ENCODE measurements at places on chromosomes 1 and 21.

GRCh38 chr1:8423269-8423691, 105.4 kb downstream of the SLC45A1 start:
- DNase-seq = no peak

DNA sequence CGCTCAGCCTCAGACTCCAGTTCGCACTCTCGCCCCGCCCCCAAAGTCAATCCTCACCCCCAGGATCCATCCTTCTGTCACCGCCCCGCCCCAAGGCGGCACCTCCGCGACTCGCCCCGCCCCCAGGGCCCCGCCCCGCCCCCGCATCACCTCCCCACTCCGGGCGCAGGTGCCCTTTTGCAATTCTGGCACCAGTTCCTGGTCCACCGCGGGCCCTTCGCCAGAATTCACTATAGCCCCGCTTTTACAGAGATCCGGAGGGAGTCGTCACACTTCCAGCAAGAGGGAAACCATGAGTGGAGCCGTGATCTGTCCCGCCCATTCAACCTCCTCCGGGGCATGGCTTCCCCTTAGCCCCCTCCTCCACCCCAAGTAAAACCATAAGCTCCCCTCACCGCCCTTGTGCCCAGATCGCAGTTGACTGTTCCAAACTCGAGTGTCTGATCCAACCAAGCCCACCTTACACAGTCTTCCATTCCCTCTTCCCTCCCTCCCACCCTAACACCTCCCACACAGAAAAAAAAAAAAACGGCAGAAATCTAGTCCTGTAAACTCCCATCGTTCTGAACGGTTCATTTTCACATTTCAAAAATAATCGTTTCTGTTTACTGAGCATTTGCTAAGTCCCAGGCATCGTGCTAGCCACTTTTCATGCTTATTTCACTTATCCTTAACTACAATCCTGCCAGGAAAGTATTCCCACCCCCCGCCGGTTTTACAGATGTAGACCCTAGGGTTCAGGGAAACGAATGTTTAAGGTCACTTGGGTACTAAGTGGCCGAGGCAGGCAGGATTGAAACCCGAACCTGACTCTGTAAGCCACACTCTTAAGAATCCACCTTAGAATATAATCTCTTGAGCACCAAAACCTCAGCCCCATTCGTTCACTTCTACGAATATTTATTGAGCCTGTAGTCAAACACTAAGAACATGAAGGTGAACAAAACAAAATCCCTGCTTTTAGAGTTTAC, 1.3 kb upstream of the DNAJC16 start:
- no peak for DNase-seq

GRCh38 chr1:25703671-25704266, 87.2 kb downstream of the MAN1C1 start:
- no peak for DNase-seq

DNA sequence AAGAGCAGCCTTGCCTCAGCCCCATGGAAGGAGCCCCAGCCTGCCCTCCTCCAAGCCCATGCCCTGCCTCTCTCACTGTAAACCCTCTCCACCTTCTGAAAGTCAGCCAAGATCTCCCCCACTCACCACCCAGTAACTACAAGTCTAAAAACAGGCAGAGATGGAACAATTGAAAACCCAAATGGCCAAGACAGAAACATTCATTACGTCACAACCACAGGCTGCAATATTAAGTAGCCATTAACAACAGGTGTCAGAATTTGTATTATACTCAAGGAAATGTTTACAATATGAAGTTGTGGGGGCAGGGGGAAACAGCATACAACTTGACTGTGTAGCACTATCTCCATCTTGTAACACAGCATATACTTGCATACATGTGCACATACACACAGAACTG, 2.4 kb downstream of the IRF6 start:
- DNase-seq = no peak

- peak; percentile 71 for DNase-seq
Observed at GRCh38 chr1:22673486-22674409, 20.7 kb downstream of the C1QB start.

- DNase-seq = no peak
Observed at GRCh38 chr1:207606362-207606755, 38.6 kb upstream of the CR1L start.

- DNase-seq = no peak
Observed at GRCh38 chr21:41749286-41749685, 17.6 kb downstream of the RIPK4 start.

DNA sequence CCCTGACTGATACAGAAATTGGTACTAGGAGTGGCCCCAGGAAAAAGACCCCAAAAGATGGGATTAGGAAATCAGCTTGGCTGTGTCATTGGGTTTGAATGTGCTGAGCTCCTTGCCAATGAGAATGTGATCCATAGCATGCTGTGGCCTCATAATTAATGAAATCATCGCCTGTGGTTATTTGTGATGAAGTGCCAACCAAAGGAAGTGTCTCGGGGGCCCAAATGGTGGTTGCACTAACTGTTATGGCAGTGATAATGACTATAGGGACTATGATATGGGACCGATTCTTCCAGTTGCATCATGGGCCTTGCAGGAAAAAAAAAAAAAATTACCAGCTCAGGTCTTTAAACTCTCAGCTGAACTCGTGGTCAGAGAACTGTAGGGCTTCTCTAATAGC, 15.4 kb upstream of the ZDHHC18 start:
- no peak for DNase-seq

DNA sequence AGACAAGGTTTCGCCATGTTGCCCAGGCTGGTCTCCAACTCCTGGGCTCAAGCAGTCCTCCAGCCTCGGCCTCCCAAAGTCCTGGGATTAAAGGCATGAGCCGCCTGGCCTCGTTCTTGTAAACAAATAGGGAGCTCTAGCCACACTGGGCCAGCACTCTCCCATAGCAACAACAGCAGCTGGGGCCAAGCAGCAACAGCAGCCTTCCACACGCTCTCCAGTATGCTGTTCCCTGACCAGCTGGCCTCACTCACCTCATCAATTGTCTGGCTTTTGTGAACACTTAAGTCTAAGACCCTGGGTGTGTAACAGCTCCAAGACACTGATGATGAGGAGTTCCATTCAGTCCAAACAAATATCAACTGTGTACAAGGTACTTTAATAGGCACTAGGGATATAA, 16.9 kb upstream of the GLIS1 start:
- DNase-seq = no peak

Data from AG08395 (cell line).